Fibroblast of skin of back (primary cell): ENCODE measurements at places on chromosomes 6 and 20.

GRCh38 chr20:36045373-36045714 lies 77.0 kb downstream of the CNBD2 start:
- no peak for DNase-seq

- DNase-seq = peak; percentile 61
Measured at GRCh38 chr6:135739288-135739687, 112.2 kb upstream of the PDE7B start.

DNA sequence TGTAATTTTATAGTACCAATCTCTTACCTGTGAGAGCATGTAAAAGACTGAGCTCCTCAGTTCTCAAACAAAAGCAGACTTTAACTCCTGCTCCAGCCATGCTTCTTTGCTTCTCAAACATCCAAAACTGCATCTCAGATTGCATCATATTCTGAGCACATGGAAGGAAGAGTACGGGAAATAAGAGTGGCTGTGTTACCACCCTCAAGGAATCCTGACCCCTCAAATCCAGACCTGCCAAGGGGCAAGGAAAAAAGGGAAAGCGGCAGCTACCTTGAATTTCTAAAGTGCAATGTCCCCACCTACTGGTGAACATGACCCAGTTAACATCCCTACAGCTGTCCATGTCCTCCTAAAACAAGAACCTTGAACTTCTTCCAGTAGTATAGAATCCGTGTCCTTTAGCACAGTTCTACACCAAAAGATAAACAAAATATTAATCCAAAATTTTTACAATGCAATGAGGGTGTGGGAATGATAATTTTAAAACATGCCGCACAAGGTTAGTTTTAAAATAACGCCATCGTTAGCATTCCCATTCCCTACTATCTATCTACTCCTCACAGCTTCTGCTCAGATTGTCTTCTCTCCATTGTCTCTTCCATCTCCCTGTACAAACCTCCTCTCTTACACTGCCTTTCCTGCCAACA lies 34.1 kb upstream of the HLA-DQB1 start:
- peak; percentile 52 for DNase-seq

DNA sequence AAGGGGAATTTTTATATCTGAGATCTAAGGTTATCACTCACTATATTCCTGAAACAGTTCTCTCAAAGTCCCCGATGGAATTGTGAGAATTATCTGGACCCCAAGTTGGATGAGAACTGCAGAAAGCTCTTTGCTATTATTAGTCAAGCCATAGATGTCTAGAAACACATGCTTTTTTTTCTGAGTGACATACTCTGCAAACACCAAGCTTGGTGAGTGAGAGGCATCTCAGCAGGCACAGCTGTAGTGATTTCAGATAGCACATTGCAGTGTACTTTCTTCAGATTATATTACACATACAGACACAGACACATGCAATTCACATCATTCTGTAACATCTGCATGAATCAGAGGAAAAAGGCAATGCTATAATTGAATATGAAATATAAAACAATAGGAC lies 111.1 kb upstream of the UFL1 start:
- no peak for DNase-seq

GRCh38 chr6:23630726-23631635 lies 495.0 kb upstream of the NRSN1 start:
- no peak for DNase-seq

DNA sequence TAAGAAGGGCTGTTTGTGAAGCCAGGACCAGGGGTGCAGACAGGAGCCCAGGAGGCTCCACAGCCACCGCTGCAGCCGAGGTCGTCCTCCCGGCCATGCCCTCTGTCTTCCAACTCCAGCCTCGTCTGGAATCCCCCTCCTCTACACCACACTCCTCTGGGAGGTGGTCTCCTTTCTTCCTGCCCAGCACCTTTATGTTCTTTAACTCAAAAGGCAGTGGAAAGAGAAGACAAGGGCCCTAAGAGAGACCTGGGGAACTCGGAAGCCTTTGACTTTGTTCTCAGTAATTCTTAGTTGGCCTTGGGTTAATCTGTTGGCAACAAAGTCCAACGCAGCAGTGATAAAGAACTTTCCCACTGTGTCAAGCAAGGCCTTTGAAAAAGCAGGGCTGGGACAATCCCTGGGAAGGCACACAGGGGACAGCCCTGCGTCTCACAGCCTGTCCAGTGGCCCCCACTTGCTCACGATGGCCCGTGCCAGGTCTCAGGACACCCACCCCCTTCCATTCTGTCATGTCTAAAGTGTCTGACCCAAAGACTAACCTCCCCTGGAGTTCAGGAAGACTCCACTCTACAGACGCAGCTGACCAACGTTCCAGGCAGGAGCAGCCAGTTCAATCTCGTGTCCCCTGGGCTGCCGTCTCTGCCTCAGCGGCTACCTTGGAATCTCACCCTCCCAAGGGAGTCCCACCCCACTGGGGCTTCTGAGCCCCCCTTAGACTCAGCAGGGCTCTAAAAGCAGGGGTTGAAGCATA lies 42.8 kb upstream of the FAM50B start:
- DNase-seq = no peak

DNA sequence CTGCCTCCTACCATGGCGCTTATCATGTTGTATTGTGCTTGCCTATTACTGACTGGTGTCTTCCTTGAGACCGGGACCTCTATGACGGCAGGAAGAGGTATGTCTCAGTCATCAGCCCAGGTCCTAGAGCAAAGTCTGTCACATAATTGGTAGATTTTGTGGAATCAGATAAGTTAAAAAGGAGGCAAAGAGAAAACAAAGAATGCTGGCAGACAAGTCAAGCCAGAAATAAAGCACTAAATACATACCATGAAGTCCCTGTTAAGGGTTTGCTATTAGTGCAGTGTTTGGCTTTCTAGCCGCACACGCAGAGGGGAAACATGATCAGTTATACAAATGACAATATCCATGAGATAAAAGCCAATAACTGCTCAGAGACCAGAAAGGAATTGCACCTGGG lies 6.0 kb downstream of the TOMM34 start:
- DNase-seq = no peak

- no peak for DNase-seq
Measured at GRCh38 chr20:19465536-19465935, 253.1 kb downstream of the SLC24A3 start.
